ENCODE measurements at places on chromosomes 3 and 15. TPM values are rescaled to one million over a fixed set of nuclear protein-coding genes. Genes with fewer than 3 reads are reported as not detected.

DNA sequence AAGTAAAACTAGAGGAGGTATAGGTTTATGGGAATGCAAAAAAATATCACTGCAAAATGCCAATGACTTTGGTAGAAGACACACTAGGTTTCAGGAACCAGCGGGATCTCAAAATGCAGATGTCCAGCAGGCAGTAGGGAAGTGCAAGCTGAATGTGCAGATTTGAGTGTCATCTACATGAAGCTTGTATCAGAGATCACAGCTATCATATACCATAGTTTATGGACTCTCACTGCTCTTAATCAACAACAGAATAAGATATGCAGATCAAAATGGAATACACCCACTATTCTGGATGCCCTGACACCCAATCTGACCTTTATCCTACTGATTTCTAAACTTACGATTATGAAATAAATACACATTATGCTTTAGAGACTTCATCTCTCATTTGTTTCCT is 27.7 kb downstream of the TMCC1 start:
- DNase-seq = no peak

The DPH6 gene
- 15.2 TPM for total RNA-seq

- no peak for DNase-seq
These were observed 15.1 kb downstream of the CXCR6 start for GRCh38 chr3:45958321-45958791.

- DNase-seq = no peak
These were observed 70.9 kb downstream of the SCN5A start for GRCh38 chr3:38578551-38578950.

DNA sequence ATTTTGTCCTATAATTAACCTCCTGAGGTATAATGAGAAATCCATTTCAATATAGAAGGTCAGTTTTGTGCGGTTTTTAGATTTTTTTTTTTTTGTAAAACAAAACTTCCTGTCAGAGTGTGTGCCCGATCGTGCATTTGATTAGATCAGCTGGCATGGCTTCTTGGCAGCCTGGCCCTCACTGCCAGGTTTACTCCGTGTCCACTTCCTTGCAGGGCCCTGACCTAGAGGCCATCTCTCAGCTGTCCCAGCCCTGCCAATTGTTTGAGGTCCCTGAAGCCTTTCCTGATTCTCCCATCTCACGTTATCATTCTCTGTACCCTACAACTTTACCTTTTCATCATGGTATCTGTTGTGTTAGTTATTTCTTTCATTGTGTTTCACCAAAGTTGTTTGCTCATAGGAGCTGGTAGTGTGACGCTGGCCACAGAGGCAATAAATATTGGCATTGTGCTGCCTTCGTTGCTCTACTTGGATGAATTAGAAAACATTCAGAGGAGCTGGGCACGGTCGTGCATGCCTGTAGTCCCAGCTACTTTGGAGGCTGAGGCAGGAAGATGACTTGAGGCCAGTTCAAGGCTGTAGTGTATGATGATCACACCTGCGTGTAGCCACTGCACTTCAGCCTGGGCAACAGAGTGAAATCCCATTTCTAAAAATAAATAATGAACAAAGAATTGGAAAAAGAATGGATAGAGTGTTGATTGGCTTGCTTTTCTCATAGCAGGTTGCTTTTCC is 202.0 kb downstream of the GHSR start:
- no peak for DNase-seq

The KCNAB1 gene
- not detected for total RNA-seq
